Testis (tissue), 5 donors: ENCODE measurements at places on chromosomes 6 and 20. TPM values are rescaled to one million over a fixed set of nuclear protein-coding genes. Genes with fewer than 3 reads are reported as not detected.

- DNase-seq: no peak
Observed at GRCh38 chr6:34852406-34853085, 35.3 kb downstream of the TAF11 start.

The ZGPAT gene
- total RNA-seq: 57.3 TPM

- DNase-seq: no peak
Observed at GRCh38 chr6:109762166-109762565, 71.1 kb downstream of the FIG4 start.

The SPAG4 gene
- total RNA-seq: 49.0 TPM

DNA sequence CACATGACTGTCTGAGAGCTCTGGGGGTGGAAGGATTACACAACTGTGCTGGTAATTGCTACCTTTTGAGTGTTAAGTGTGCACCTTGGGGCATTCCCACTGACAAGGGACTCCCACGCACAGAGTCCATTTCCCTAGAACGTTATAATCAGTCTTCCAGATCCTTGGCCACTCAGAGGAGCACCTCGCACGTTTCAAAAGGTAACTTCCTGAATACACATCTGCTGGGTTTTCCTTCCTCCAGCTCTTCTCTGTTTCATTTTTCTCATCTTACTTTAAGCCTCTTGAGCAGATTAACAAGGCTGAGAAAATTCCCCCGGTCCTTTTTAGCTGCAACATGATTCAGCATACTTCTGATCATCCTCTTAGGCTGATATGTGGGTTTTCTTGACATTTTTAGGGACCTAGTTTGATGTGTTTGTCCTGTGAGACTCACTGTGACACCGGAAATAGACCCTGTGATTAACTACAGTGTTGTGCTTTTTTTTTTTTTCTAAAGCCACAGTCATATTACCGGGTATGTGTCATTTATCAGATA, 98.4 kb upstream of the DUSP22 start:
- DNase-seq: no peak

- no peak for DNase-seq
Observed at GRCh38 chr6:42764911-42765648, 16.8 kb upstream of the BICRAL start.

The PLCB1 gene
- 9.8 TPM for total RNA-seq

DNA sequence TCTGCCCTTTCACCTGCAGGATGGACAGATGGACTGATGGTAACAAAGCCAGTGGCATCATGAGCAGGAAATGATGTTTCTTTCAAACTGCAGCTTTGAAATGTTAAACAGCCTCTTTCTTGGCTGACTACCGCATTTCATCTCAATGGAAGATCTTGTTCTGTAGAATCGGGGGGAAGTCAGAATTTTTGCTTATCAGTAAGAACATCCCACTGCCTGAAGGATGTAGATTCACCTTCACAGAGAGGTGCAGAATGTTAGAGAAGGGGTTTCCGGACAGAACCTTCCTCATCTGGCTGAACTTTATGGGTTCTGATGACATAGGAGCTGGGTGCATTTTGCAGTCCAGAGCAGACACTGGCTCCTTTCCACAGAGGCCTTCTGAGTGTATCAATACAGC, 32.7 kb downstream of the GGTLC1 start:
- no peak for DNase-seq

- DNase-seq: no peak
Observed at GRCh38 chr6:96735332-96735731, 101.9 kb downstream of the GPR63 start.
